ENCODE measurements at places on chromosomes 12 and 14.

- DNase-seq, result no peak
Observed at GRCh38 chr14:99718811-99719192, 34.7 kb downstream of the CYP46A1 start.

DNA sequence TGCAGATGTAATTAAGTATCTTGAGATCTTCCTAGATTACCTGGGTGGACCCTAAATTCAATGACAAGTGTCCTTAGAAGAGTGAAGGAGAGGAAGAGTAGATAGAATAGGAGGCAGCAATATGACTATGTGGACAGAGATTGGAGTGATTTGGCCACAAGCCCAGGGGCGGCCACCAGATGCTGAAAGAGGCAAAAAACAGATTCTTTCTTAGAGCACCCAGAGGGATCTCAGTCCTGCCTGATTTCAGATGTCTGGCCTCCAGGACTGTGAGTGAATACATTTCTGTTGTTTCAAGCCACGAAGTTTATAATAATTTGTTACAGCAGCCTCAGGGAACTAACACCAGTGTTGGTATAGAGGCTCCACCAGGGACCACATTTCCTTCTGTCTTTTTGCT lies 67.3 kb downstream of the DACT1 start:
- no peak for DNase-seq

GRCh38 chr14:106619606-106620005 lies 1093.2 kb downstream of the TMEM121 start:
- no peak for DNase-seq

DNA sequence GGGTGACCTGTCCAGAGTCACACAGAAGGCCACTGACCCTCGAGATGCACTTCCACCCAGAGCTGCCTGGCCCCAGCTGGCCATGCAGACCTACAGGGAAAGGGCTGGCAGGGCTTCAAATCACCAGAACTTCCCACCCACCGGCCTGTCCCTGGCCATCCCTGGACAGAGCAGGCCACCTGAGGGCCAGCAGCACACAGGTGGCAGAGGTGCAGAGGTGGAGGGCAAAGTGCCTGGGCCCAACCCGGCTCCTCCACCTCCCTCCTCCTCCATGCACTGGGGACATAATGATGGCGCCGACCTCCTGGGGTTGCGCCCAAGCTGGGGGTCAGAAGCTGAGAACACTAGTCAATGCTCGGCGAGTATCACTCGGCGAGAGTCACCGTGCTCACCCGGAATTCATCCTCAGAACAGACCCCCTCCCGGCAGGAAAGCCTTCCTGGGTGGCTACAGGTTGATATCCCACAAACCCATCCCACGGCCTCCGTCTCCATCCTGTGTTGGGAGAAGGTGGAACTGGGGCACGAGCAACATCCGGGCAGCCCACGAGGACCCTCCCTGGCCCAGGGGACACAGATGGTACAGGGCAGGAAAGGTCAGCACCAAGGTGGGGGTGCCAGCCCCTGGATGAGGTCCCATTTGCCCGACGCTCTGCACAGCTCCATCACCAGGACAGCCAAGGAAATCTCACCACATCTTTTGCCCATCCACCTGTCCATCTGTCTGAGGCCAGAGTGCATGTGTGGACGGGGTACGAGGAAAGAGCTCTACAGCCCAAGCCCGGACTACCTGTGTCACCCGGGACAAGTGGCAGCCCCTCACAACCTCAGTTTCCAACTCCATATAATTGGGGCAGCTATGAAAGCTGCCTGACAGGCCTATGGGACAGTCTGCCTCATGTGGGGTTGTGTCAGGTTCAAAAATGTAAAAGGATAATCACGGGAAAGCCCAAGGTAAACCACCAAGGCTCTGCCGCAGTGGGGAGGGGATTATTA lies 10.8 kb downstream of the BEGAIN start:
- DNase-seq, result no peak

DNA sequence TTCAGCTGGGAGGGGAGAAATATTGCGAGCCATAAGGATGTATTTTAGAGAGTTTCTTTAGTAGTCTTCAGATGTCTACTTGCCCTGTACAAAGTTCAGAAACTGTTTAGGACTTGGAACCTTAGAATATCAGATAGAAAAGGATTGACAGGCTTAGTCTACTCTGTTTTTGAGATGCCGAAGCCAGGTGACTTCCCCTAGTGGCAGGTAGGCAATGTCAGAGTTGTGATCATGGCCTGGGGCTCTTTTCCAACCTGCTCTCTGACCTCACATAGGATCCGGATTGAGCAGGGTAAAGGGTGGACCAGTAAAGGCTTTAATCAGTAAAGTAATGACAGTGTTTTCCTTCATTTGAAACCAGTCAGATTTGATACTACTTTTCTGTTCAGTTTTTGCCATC lies 59.6 kb downstream of the PRKCH start:
- DNase-seq, result no peak
